ENCODE measurements at places on chromosomes 4 and X. TPM values are rescaled to one million over a fixed set of nuclear protein-coding genes. Genes with fewer than 3 reads are reported as not detected.

The FAM47E gene
- total RNA-seq = 1.0 TPM

DNA sequence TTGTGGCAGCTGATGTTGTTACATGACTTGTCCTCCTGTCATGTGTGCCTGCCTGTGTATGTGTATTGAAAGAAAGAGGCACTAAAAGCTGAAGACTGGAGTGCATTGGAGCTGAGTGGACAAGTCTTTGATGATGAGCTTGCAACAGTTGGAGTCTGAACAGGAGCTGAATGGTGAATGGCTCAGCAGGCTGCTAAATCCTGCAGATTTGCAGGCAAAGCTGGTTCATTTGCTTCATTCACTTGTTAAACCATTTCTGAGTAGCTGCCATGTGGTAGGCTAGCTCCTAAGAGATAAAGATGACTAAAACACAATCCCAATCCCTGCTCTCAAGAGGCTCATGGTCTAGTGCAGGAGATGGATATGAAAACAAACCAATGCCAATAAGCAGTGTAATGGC, 217.3 kb downstream of the CHRDL1 start:
- H3K4me3 ChIP-seq = no peak overlapping the region
- H3K36me3 ChIP-seq = no peaks in the 10 kb centered on the region
- DNase-seq = no peak
- H3K4me1 ChIP-seq = no peaks in the 10 kb centered on the region

The WDR17 gene
- 1.5 TPM for total RNA-seq

DNA sequence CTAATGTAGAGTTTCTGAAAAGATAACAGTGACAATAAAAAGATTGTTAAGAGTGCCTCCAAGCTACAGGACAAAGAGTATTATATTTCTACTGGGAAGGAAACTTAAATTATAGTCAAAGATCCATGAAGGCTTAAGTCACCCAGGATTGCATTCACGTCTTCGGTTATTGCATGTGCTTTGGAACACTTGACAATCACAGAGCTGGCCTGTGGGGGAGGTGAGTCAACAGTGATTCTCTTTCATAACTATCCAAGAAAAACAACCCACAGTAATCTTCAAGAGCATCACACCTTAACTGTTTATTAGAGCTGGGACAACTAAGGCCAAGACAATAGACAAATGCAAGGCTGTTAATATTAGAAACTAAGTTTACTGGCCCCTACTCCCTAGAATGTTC, 40.3 kb downstream of the PDGFC start:
- peaks cover 35% of the 10 kb centered on the region for H3K4me1 ChIP-seq
- H3K27ac ChIP-seq = peak overlapping the region; percentile 86
- peak; percentile 95 for DNase-seq
- no peaks in the 10 kb centered on the region for H3K27me3 ChIP-seq
- no peak overlapping the region for H3K4me3 ChIP-seq

GRCh38 chr4:2081540-2081939, 22.4 kb downstream of the NAT8L start:
- no peaks in the 10 kb centered on the region for H3K36me3 ChIP-seq
- no peak overlapping the region for H3K27ac ChIP-seq
- DNase-seq = no peak
- H3K4me1 ChIP-seq = no peaks in the 10 kb centered on the region

The GABRB1 gene
- not detected for total RNA-seq

The EGF gene
- total RNA-seq = not detected

The PCDH10 gene
- total RNA-seq = not detected

The AFAP1 gene
- total RNA-seq = 29.4 TPM

The NPY1R gene
- 2.8 TPM for total RNA-seq

All from MCF 10A (cell line).